HS-5 (cell line): ENCODE measurements at places on chromosomes 2 and 18.
A peak's percentile ranks its signal among the peaks of the same experiment; 100 is the strongest.

- peak; percentile 36 for DNase-seq
Measured at GRCh38 chr2:134866498-134867099, 28.2 kb downstream of the ACMSD start.

- no peak for DNase-seq
Measured at GRCh38 chr2:221200184-221200839, 371.8 kb downstream of the EPHA4 start.

- DNase-seq, result no peak
Measured at GRCh38 chr2:41400088-41400665, 647.6 kb upstream of the PKDCC start.

DNA sequence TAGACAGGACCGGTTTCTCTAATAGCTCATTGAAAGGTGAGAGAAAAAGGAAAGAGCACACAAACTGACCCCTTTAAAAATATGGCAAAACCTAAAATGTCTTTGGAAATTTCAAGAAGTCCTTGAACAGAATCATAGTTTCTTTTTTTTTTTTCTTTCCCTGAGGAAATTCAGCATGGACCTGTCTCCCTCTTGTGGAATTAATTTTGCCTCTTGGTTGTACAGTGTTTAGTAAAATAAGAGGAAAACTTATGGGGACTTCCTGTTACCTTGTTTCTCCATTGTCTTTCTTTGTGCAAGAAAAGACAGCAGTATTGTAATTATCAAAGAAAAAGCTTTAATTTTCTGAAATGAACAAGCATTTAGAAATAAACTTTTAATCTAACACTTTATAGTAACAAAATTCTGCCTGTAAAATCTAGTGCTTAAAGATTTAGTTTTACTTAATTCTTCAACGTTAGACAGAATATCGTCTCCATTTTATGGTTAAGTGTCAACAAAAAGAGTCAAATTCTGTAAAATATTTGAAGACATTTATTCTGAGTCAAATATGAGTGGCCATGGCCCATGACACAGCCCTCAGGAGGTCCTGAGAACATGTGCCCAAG lies 176.3 kb upstream of the NABP1 start:
- peak; percentile 42 for DNase-seq

DNA sequence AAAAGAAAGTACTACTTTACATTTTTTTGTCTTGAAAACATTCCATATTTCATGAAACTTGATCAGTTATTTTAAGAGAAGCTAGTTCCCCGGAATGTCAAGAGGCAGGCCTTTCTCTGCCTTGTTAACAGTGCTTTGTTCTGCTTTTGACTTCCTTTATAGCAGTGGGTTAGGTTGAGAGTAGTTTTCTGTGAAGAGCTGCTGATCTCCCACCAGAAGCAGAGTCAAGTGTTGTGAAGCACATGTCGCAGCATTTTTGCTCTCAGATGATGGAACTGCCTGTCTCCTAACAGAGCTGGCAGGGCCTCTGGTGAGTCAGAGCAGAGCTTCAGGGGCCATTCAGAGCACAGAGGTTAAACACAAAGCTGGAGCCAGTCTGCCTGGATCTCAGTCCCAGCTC lies 871.8 kb downstream of the SLC4A3 start:
- DNase-seq, result peak; percentile 28

- DNase-seq, result no peak
Measured at GRCh38 chr2:86135653-86136052, 29.6 kb downstream of the PTCD3 start.

- DNase-seq, result peak; percentile 99
Measured at GRCh38 chr2:55862673-55863390, 60.8 kb downstream of the EFEMP1 start.

DNA sequence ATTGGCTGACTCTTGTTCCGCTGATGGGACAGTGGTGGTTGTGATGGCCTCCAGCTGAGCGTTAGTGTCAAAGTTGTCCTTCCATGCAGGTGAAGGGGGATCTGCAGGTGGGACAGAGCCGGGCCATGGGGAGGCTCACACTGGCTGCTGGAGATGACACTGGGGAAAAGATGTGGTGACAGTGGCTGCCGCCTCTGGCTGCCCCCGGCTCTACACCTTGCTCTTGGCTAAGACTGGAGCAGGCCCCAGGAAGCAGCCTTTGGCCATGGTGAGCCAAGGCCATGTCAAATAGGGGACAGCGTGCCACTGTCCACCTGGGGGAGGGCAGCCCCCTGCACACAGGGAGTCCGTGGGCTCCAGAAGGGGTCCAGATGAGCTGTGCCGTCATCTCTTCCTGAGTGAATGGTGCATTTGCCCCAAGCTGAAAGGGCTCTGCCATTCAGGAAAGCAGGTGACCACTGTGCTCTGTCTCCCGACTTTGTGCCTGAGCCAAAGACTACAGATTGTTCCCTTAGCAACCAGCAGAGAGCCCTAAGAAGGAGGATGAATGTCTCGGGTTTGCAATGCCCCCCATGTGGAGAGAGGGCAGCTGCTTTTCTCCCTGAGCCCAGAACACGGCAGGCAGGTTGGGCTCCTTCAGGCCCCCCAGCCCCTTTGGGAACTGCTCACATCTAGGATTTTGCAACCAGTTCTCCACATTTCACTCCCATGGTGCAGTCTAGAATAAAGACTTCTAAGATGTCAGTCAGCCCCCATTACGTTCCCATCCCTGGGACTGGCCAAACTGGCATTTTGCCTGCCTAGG lies 79.1 kb upstream of the BCL2L11 start:
- DNase-seq, result no peak

DNA sequence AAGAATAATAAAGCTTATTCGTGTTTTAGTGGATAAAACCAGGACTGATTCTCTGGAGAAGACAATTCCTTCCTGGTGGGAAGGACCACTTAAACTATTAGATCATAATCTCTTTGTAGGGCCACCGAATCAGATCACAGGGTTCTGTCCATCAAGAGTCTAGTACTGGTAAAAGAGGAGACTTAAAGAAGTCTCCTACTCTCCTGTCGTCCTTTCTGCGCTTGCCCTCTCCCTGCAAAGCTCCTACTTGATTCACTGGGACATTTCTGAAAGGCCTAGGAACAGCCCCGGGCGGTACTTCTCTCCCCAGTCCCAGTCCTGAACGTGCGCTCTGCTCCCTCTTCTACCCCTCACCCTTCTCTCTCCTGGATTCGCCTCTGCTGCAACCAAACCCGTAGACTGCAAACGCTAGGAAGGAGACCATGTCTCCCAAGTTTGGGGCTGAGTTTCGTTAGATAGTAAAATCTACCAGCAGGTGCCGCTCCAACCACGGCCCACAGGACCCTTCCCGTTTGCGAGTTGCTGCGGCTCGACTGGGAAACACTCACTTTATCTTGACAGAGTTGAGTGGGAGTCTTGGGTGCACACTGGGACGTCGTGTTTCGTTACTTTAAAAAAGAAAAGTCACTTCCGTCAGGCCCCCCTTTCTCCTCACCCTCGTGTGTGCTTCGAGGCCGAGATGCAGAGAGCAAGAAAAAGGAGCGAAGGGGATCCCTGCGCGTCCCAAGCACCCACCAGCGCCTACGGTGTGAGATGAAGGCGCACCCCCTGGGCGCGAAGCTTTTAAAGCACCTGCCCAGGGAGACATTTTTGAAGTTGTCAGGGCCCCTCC lies 923 bp downstream of the FIGLA start:
- DNase-seq, result peak; percentile 18

GRCh38 chr18:7089369-7089768 lies 28.2 kb downstream of the LAMA1 start:
- DNase-seq, result no peak
